ENCODE measurements at places on chromosomes 2 and 18.

DNA sequence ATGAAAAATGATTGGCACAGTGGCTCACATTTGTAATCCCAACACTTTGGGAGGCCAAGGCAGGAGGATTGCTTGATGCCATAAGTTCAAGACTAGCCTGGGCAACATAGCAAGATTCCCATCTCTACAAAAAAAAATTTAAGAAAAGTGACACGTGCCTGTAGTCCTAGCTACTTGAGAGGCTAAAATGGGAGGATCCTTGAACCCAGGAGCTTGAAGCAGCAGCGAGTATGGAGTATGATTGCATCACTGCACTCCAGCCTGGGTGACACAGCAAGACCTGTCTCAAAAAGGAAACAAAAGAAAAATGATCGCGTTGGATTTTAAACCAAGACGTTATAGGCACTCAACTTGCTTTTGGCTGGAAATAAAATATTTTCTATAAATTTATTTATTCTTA, 37.8 kb upstream of the CREB1 start:
- no peak for DNase-seq

GRCh38 chr2:186347472-186347871, 138.6 kb upstream of the ZC3H15 start:
- no peak for DNase-seq

DNA sequence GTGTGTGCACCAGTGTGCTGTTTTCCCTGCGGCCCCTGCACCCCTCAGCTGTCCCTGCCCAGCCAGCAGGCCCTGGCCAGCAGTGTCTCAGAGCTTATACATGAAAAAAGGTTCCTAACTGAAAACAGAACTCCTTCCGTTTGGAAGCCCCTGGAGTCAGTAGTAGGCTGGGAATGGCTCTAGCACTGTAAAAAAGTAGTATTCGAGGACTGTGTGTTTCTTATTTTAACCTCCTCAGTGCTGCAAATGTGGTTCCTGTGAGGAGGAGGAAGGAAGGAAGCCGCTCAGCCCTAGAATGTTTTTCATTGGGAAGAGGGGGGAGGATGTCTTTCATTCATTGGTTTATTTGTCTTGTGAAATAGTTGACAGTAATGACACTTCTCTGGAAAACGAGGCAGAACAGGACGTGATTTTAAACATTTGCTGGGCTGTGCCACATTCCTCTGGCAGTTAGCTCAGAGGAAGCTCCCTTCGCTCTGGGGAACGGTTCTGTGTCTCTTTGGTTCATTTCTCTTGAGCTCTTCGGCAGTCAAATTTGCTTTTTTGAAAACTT, 103.5 kb downstream of the SPTBN1 start:
- no peak for DNase-seq

DNA sequence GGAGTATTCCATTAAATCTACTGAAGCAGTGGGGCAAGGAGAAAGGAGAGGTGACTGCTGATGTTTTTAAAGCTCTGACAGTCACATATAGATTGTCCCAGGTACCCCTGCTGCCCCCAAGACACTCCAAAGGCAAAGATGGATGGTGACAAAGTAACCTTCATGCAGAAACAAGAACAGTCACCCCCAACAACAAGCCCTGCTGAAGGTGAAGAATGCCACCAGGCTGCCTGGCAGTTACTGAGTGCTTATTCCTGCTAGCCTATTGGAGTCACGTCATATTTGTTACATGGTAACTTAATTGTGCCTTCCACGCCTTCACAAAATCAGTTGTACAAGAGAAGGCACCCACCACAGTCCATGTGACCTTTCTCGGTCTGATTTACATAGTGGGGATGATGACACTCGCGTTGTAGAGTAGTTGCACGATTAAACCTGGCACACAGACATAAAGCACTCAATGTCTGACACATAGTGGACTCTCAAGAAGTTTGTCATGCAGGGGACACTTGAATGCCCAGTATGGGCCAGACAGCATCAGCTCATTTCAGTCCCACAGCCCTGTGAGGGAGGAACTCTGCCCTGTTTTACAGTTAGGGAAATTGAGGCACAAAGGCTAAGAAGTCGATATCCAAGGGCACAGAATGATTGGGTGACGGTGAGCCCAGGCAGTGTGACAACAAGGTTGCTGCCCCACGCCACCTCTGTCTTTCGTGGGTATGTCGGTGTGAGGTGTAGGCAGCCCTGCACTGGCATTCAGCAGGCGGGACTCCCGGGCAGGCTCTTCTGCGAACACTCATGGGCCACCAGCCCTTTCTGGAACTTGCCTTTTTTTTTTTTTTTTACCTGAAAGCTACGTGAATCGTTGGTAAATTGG, 62.7 kb downstream of the ZCCHC2 start:
- DNase-seq, result no peak

- no peak for DNase-seq
Measured at GRCh38 chr18:25253136-25253535, 98.8 kb downstream of the ZNF521 start.

DNA sequence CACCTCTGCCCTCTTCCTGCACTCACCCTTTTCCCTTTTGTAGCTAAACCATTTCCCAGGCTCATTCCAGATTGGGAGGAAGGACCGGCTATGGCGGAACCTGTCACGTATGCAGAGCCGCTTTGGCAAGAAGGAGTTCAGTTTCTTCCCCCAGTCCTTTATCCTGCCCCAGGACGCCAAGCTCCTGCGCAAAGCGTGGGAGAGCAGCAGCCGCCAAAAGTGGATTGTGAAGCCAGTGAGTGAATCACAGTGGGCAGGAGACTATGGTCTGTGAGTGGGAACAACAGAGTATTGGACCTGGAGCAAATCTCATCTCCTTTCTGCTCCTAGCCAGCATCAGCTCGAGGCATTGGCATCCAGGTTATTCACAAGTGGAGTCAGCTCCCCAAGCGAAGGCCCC, 35.0 kb upstream of the CYP27A1 start:
- no peak for DNase-seq

DNA sequence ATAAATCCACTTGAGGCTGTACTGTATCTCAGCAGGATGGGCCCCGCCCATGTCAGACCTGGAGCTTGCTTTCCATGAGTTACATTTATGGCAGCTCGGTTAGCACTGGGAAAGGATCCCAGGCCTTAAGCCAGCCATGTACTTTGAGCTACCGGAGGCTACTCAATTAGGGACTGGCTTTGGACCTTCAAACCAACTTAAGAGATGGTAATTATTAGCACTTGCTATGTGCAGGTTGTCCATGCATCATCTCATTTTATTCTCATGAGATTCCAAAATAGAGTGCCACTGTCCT, 64.4 kb downstream of the ACTR2 start:
- no peak for DNase-seq

Data from fibroblast of skin of left biceps (primary cell).